ENCODE measurements at places on chromosomes 4 and X.

GRCh38 chr4:57119054-57119651 is 9.0 kb upstream of the IGFBP7 start:
- no peak for DNase-seq

DNA sequence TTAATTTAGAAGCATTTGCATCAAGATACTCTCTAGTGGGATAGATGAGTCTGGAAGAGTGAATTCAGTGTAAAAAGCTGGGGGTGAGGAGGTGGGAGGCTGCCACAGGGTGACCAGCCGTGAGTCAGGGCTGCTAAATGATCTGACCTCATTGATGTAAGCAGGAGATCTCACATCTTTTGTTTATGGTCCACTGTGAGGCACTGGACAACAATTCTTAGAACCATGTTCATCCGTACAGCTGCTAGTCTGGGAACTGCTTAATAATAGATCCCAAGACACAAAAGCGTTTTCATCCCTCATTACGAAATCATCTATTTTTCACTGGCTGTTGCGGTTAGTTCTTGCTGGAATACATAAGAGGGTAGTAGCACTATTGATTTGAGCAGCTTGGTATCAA is 14.1 kb downstream of the KLF3 start:
- DNase-seq = no peak

DNA sequence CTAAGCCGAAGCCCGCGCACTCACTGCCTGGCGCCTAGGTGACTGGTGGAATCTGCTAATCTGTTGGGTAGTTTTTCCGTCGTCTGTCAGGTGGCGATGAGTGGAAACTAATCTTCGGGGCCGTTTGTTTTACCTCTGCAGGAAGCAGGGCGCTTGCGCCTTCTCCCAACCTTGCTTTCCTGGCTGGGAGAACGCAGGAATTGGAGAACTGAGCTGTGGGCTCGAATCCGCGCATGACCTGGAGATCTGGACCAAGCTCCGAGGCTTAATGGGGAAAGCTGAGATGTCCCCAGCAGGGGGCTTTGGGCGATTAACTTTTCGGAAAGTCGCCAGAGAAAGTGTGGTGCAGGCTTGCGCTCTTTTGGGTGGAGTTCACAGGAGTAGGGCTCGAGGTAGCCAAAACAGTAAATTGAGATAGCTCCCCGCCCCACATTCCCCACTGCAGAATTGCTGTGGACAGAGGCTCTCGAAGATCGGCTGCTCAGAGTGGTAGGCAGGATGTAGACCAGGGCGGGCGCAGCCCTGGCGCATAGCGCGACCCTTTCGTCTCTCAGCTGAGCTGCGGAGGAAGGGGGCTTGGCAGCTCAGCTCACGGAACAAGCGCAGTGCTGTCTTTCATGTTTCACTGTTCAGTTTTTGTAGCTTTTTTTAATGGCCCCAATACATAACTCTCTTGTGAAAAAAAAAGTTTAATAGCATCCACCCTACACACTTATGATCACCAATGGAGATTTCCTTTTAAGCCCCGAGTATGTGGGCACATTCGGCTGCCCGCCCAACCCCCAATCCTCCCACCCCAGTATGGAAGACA is 2.7 kb upstream of the FGF5 start:
- DNase-seq = no peak

DNA sequence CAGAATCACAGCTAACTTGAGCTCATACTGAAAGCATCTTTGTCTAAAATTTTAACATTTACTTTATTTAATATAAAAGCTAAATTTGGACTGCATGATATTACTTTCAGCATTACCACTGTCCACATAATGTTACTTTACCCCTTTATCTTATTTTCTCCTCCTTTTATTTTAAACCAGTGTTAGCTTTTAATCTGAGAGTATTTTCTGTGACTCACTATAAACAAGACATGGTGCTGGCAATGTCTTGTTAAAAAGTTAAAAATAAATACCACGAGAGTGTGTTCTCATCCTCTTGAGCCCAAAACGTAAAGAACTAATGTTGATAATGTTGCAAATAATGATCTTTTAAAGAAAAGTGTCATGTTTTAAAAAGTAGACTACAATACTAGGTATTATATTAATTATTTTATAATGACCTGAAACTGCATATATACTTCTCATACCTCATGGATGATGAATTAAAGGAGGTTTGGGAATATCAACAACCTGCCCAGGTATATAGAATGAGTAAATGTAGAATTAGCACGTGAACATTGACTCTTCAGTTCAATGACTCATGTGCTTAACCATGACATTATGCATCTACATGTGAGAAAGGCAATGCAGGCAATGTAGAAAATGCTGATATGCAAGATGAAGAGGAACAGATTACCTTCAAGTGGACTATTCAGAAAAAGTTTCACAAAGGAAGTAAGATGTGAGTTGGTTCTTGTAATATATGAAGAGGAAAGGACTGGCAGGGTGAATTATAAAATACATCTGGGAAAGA is 454.1 kb upstream of the ADGRL3 start:
- DNase-seq = no peak

DNA sequence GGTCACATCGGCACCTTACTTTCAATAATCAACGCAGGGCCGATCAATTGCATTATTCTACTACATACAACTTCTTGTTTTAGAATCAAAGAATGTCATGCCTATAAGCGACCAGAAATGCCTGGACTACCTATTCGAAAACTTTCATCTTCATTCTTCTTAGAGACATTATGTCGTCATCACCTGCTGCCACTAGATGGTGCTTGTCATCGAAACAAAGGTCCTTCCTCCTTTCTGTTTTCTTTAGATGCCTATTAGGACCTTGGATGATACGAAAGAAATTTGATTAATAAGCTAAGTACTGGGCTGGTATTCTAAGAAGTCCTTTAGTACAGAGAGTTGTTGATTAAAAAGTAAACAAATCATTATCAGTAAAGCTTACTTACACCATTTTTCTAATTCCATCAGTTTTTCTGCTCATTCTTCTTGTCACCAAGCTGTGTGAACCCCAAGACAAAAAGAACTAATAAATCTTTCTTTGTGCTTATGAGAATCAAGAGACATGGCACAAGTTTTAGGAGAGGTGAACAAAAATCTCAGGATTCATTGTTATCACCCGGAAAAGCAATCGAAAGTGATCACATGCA is 154.5 kb upstream of the SLC4A4 start:
- peak; percentile 49 for DNase-seq

DNA sequence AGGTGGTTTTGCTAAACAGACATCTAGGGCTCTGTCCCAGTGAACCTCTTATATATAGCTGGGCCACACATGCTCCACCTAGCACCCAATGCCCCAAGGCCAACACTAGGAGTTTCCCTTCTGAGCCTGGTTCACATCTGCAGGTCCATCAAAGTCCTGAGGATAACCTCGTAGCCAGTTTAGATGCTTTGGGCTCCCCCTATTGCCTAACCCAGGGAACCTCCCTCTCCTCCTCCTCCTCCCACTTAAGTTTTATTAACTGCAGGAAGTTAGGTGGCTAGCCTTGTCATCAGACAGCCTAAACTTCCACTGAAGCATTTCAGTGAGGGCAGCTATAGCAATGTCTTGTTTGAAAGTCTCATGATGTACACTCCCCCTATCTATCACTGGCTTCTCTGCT is 88.0 kb downstream of the GUCY2F start:
- DNase-seq = no peak

- no peak for DNase-seq
Measured at GRCh38 chrX:254630-255215, 26.5 kb upstream of the PLCXD1 start.

DNA sequence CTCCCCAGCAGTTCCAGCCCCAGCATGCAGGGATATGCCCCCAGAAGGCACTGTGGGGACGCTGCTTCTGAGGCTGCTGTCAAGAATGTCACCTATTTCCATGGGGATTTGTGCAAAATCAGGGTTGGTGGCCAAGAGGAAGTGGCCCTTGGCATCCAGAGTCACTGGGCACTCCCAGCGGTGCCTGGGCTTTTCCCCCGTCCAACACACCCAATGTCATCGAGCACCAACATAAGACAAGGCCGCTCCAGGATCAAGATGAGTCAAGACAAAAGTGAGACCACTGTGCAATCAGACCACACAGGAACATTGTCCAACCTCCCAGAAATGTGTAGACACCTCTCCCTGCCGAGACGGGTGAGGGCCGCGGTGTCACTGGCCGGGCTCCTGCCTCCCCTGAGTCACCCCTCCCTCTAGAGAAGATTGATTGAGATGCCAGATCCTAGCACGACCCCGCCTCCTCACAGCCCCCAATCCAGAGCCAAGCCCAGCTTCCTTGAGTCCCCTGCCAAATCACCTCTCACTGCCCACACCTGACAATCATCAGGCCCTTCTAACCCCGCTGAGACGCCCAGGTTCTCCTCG is 194.3 kb downstream of the AFAP1 start:
- no peak for DNase-seq

DNA sequence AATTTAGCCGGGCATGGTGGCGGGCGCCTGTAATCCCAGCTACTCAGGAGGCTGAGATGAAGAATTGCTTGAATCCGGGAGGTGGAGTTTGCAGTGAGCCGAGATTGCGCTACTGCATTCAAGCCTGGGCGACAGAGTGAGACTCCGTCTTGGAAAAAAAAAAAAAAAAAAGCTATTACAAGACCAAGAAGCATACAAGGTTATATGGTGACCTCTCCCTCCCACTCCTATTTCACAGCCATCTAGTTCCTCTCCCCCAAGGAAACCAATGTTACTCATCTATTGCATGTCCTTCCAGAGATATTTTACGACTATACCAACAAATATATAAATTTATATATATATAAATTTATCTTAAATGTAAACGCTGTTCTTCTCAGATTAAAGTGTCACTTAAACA is 3.2 kb downstream of the SLC9A7 start:
- no peak for DNase-seq

DNA sequence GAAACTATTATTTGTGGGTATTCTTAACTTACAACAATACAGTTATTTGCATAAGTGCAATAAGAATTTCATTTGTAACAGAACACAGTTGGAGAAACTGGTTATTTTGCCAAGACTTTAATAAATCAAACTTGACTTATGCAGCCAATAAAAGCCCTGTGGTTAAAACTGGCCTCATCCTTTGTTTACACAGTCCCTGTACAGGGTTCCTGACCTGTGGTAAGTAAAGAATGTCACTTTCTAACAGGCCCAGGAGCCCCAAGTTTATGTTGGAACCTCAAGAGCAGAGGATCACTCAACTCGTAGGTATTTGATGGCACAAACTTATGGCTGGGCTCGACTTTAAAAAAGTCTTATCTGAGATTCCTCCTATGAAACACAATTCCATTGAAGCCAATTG is 88.6 kb upstream of the PTCHD1 start:
- no peak for DNase-seq

DNA sequence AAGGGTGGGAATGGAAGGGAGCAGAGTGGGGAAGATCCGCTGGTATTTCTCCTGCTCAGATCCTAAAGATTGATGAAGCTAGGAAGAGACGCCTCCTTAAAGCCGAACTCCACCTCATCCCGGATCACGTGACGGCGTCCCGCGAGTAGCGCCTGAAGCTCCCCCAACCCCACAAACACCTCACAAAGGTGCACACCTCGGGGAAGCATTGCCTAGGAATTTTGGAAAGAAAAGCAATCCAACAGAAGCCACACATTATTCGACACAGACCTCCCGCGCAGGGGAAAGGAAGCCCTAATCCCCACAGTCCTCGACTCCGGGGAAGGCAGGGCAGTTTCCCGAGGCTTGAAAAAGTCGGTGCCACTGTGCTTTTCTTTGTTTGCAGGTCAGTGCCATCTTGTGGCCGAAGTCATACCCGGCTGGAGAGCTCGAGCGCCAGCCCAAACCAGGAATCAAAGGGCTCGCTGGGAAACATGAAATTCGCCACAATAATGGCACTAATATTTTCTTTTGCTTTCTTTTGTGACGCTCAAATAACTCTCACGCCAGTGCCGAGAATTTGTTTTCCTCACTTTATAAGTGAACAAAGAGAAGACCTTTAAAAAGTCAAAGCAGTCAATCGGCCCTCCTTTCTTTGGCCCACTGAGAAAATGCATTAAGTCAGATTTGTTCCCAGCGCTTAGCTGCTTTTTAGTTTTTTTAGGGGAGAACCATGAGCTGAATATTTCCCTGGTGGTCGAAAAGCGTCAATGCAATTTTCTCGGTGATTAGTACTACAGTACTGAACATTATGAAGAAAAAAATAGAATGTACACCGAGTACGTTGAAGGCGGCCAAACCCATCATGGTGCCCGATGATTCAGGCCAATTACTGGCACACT is at the start of gene NPY1R:
Gene NPY1R (minus strand): TSS at position 71 of the 881 bp plus-strand sequence. CDS start 6,042 bp downstream, outside the sequence.
- peak; percentile 66 for DNase-seq

- DNase-seq = no peak
Measured at GRCh38 chrX:67346667-67347066, 197.2 kb upstream of the AR start.

GRCh38 chr4:101328063-101328602 is 19.2 kb downstream of the PPP3CA start:
- no peak for DNase-seq

DNA sequence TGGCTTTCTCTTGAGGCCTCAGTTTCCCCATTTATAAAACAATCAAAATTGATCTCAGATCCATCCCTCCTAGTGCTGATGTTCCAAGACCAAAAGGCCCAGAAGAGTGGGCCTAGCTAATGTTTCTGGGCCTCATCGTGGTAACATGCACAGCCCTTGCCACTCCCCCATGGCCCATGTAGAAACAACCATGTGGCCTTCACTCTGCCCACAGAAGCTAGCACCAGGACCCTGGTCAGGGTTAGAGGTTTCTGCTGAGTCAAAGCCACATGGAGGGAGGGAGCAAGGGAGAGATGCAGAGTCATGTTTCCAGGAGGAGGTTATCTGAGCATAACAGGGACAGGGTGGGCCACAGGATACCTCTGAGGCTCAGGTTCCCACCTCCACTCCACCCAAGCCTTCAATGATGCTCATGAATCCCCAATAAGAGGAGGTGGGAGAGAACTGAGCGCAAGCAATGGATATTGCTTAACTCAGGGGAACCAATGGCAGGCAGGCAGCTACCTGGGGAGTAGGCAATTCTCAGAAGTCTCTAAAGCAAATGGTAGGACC is 16.9 kb downstream of the OTUD5 start:
- no peak for DNase-seq

DNA sequence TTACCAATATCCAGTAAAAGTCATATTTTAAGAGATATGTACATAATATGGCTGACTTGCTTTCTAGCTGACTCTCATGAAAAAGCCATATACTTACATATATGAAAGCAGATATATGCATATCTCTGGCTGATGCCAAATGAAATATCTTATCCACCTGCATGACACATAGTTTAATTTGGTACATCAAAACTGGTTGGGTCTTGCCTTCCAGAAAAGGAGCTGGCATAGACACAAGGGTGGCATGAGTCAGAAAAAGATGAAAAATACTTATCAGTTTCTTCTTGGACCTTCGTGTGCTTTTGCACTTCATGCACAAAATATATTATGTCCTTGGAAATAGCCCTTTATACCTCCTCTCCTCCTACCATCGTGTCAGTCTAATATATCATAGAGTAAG is 32.1 kb downstream of the TIGD4 start:
- no peak for DNase-seq

GRCh38 chr4:48420144-48420543 is 63.0 kb upstream of the SLC10A4 start:
- no peak for DNase-seq
